Activated effector memory CD4-positive, alpha-beta T cell treated with Interleukin-2 at 50 U/mL for 16 hours (primary cell): ENCODE measurements at places on chromosomes 11 and 22.
A peak's percentile ranks its signal among the peaks of the same experiment; 100 is the strongest.

DNA sequence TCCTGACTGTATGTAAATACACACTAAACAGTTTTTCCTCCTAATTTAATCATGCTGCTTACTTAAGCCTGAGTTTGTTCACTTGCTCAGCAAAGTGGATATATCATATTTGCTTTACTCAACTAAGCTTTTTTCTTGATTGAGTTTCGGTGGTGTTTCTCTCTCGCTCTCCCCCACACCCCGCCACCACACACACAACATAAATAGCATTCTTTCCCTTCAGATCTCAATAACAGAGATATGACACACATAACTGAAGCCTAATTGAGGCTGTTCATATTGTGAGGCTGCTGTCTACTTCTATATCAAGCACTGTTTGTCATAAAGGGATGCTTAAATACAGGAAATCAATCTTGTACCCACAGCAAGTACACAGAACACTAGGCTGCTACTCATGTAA, 364.9 kb downstream of the FAT3 start:
- no peak for DNase-seq

DNA sequence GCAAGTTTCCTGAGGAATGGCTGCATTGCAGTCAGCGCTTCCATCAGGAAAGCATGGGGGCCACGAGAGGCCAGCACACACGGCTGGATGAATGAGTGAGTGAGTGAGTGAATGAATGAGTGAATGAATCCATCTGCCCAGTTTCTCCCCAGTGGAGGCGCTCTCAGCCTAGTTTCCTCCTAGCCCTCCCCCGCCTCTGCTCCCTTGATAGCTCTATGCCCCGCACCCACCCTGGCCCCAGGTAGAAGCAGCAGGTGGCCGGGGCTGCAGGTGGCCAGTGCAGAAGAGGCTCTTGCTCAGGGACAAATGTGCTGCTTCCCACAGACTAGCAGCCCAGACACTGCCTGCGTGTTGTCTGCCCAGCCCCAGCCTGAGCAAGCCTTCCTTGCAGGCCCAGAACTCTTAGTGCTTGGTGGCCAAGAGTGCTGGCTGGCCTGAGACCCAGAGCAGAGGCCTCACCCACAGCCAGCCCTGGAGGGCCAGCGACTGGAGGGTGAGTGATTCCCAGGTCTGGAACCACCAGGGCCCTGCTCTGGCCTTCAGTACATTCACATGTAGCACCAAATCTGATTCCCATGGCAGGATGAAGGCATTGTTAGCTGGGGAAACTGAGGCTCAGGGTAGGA, 31.1 kb upstream of the PDGFB start:
- no peak for DNase-seq

GRCh38 chr11:63537293-63538101, 889 bp downstream of the PLAAT4 start:
- no peak for DNase-seq

GRCh38 chr11:26929806-26930517, 64.0 kb upstream of the FIBIN start:
- no peak for DNase-seq

DNA sequence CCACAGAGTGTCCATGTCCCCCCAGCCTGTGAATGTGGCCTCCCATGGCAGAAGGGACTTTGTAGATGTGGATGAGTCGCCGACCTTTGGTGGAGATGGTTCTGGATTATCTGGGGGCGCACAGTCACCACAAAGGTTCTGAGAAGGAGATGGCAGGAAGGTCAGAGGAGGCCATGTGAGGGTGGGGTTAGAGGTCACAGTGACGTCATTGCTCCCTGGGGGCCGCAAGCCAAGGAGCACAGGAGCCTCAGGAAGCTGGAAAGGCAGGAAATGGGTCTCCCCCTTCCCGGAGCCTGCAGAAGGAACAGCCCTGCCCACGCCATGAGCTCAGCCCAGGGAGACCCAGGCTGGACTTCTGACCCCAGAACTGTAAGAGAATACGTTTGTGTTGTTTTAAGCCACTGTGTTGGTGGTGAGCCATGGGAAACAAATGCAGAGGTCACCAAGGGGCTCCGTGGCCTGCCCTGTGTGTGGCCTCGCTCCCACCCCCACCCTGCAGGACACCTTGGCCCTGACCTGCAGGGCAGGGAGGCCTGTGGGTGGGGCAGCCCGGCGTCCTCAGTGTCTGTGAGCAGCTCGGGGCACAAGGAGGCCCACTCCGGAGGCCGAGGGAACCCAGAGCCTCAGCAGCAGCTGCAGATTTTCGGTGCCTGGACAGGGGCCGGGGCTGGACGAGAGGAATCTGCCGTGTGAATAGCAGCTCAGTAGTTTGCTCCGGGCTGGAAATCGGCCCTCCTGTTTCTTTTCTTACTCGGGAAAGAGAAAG, 32.1 kb downstream of the GRAMD4 start:
- no peak for DNase-seq

DNA sequence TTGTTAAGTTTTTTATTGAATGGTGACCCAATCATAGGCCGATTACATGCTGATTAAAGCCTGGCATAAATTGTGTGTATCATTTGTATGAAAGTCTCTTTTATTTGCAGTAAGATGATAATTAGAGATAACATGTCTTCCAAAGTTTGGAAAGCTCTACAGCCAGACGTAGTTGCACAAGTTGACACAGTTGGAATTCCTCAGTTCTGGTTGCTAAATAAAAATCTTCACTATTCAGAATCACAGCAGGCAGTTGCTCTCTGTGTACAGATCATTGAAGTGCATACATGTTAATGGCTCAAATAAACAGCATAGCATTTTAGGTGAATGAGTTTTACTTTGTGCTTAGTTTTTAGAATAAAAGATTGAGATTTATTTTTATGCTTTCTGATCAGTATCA, 69.5 kb downstream of the ARHGAP42 start:
- no peak for DNase-seq

DNA sequence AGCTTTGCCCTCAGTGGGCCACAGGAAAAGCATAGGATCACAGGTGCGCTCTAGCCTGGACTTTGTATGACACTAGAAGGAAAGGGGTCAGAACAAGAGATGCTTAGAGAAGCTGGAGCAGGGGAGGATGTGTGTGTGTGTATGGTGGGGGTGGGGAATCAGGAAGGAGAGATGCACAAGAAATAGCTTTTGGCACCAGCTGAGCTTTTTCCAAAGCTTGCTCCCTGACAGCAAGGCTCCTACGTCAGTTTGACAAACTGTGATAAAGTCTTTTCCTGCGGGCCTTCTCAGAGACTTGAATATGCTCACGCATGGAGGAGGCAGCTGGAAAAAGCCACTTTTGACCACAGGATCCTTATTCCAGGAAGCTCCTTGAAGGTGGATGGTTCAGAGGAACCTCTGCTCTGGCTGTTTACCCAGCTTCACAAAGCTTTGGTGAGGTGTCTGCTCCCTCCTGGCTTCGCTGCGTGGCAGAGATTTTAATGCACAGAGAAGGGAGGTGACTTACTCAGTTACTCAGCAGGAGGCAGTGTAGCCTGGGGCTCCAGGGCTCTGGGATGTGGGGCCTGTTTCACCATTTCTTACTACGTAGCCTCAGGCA, 3.9 kb downstream of the CDC42EP1 start:
- no peak for DNase-seq

DNA sequence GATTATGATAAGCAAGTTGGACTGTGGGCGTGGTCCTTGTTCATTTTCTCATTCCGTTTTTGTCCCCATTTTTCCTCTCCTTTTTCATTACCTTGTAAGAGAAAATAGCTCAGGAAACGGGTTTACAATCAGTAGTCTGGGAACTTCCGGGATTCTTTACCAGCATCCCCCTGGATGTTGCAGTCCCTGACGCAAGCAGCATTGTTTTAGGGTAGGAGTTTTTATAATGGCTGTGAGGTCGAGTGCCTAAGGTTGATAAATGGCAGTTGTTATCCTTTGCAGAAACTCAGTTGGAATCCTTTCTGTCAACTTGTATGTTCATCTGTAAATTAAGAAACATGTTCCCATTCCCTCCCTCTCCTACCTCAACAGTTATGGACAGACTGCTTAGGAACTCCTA, 68.3 kb downstream of the ARHGEF12 start:
- DNase-seq: no peak

- DNase-seq: no peak
These were observed 8.0 kb upstream of the FXYD2 start for GRCh38 chr11:117832511-117832910.

GRCh38 chr11:130868721-130869390, 47.4 kb downstream of the SNX19 start:
- no peak for DNase-seq

- no peak for DNase-seq
These were observed 2.5 kb upstream of the LMO2 start for GRCh38 chr11:33894398-33894746.

DNA sequence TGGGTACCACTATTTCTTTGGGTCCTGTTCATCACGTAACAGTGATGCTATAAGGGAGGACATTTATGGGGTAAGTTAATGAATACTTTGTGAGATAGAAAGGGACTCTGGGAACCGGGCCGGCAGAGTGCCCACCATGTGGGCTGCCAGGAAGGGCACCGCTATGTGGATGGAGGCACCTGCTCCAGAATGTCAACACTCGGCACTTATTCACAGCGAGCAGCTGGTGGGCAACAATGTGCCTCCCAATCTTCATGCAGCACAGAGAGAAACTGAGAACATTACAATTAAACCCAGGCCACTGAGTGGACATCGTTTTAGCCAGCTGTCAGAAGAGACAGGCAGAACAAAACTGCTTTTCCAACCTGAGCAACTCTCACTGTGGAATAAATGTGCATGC, 15.8 kb upstream of the ELFN2 start:
- DNase-seq: no peak

- no peak for DNase-seq
These were observed 109.7 kb upstream of the NARS2 start for GRCh38 chr11:78684377-78684776.

DNA sequence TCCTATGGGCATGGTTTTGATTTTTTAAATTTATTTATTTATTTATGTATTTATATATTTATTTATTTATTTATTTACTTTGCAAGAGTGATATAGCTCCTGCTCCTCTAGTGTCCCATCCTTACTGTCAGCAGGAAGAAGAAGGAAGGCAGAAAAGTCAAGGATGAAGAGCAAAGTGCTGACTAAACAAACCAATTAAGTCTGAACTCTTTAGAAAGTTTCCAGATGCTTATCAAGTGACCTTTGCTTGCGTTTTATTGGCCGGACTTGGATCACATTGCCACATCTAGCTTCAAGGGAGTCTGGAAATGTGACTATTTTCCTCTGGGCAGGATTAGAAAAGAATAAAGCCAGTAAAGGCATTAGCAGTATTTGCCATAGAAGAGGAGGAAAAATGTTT, 8.7 kb upstream of the OR4B1 start:
- DNase-seq: no peak

GRCh38 chr11:60394666-60395380, 1.4 kb upstream of the MS4A14 start:
- DNase-seq: no peak

DNA sequence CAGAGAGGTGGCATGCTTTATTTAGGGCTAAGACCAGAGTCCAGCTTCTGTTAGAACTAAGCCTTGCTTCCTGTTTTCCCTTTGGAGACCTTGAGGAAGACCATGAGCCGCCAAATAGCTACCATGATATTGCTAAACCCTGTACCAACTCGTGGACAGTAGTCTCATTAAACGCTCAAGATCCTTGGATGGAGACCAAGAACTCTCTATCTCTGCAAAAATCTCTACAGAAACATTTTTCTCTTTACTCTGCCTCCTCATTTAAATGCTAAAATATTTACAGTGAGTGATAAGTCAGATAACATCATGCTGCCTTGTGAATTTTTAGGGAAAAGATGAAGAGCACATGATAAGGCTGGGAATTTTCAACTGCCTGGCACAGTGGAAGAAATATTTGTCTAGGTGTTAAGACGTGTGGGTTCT, 197.8 kb downstream of the MAML2 start:
- no peak for DNase-seq

- no peak for DNase-seq
These were observed 141.3 kb downstream of the GRIK4 start for GRCh38 chr11:120652705-120653335.

- no peak for DNase-seq
These were observed 235.7 kb downstream of the SBF2 start for GRCh38 chr11:10058356-10058755.

DNA sequence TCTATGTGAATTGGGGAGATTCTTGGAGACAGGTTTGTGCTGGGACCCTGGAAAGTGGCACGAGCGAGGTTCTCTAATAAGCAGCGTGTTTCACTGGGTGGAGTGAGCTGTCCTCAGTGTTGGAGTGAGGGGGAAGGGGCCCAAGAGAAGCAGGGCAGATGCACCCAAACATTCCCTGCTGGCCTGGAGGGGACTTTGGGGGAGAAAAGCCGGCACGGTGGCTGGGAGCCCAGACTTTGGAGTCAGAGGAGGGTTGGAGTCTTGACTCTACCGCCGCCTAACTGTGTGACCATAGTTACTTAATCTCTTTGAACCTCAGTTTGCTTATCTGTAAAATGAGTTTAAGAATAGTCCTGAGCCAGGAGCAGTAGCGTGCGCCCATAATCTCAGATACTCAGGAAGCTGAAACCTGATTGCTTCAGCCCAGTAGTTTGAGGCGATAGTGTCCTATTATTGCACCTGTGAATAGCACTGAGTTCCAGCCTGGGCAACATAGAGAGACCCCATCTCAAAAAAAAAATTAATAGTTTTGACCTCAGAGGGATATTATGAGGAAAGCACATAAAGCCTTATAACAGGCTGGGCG, 614 bp downstream of the NR1H3 start:
- DNase-seq: no peak

- no peak for DNase-seq
These were observed 147.3 kb downstream of the CCDC34 start for GRCh38 chr11:27215471-27216269.

GRCh38 chr11:102343809-102344208, 3.2 kb upstream of the BIRC2 start:
- DNase-seq: no peak

DNA sequence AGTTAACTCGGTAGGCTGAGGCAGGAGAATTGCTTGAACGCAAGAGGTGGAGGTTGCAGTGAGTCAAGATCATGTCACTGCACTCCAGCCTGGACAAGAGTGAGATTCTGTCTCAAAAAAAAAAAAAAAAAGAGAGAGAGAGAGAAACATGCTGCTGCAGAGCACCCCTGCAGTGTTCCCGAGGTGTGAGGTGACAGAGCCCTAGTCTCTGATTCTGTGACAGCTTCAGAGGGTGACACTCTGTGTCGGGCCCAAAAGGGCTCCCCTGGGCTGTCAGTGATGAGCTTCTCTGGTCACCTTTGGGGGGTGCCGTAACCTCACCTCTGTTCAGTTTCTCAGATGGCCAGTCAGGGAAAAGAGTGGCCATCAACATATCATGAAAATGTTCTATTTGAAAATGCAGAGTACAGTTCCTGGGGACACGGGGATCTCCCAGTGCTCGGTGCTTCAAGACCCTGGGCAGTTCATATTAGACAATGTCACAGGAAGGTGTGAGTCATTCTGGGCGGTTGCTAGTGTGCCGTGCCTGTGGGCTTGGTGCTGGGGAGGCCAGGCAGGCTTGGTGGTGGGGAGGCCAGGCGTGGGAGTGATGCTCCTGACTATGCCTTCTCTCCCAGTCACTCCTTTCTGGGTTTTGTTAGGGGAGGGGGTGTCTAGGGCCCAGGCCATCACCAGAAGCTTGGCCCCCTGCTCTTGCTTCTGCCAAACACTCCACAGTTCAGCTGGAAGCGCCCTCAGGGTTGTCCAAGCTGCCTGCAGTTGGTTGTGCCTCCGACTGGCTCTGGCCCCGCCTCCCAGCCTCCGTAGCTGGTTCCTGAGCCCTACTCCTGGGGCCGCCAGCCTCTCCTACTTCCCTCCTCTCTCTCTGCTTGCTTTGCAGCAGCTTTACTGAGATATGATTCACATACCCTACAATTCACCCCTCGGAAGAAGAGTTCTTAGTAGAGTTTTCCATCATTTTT, 52.5 kb upstream of the CLDN5 start:
- peak; percentile 49 for DNase-seq
